ENCODE measurements at places on chromosomes 5 and 9.

- DNase-seq, result no peak
These were observed 58.1 kb downstream of the ANGPTL2 start for GRCh38 chr9:127064335-127064734.

GRCh38 chr9:108474356-108474755 is 381.4 kb downstream of the ACTL7B start:
- no peak for DNase-seq

DNA sequence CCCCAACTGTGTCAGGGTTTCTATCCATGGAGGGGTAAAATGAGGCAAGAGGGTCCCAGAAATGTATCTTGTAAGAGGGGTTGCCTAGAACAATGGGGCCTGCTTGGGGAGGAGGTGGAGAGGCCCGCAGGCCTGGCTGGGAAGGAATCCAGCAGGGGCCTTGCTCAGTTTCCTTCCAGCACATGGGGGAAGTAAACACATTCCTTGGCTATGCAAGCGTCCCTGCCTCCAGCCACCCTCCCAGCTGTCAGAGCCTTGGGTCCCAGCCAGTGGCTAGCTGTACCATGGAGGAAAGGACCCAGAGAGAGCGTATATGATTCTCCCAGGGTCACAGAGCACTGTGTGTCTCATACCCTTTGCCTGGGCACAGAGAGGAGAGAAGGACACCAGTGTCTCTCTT is 71.1 kb upstream of the IL17B start:
- DNase-seq, result no peak

DNA sequence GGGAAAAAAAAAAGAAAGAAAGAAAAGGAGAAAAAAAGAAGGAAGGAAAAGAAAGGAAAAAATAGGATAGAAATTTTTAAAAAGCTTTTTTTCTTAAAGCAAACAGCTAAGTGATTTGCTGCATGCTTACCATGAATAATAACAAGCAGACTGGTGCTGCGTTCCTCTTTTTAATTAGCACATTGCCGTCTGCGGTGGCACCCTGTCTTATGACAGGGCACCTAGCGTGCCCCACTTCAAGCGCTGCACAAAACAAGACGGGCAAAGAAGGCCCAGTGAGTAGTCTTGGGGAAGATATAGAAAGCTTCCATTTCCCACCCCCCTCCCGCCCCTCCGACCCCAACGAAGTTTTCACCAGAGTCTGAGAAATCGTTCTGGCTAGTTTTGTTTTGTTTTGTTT is 513.9 kb downstream of the ZNF608 start:
- DNase-seq, result no peak

DNA sequence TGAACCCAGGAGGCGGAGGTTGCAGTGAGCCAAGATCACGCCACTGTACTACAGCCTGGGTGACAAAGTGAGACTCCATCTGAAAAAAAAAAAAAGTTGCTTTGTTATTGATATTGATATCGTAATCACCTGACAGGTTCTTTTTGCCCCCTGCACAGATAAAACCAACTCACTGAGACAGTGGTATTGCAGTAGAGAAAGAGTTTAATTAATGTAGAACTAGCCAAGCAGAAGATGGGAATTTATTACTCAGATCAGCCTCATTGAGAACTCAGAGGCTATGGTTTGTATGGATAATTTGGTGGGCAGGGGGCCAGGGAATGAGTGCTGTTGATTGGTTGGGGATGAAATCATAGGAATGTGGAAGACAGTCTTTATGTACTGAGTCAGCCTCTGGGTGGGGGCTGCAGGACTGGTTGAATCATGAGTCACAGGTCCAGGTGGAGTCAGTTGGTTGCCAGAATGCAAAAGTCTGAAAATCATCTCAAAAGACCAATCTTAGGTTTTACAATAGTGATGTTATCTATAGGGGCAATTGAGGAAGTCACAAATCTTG is 35.8 kb upstream of the MEGF10 start:
- no peak for DNase-seq

- no peak for DNase-seq
These were observed 145.5 kb upstream of the MAP3K1 start for GRCh38 chr5:56669534-56670483.

DNA sequence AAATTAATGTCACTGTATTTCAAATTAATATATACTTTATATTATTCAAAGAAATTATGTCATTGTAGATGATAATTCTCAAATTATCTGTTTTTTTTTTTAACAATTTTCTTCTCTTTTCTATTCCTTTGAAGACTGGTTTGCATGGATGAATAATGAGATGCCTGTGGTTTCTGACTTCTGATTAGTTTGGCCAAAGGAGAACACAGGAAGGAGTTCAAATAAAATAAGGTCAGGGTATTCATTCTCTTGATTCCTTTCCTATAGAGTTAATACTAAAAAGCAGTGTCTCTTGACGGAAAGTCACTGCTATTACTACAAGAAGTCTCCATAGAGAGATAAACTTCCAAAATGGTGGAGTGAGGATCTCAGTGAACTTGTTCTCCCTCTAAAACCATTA is 279.6 kb upstream of the FTMT start:
- no peak for DNase-seq

DNA sequence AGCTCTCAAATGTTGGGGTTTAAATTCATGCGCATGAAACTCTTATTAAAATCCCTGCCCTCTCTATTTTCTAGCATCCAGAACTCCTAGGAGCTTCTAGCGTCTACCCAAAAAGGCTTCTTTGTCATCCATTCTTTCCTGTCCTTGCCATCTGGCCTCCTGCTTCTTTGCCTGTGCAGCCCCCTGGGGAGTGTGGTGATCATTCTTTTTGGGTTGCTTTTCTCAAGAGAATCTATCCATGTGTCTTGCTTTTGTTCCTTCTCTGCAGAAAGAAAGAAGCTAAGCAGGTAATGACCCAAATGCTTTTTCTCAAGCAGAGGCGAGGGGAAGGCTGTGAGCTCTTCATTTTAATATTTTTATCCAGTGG is 26.6 kb downstream of the SKP2 start:
- DNase-seq, result no peak

DNA sequence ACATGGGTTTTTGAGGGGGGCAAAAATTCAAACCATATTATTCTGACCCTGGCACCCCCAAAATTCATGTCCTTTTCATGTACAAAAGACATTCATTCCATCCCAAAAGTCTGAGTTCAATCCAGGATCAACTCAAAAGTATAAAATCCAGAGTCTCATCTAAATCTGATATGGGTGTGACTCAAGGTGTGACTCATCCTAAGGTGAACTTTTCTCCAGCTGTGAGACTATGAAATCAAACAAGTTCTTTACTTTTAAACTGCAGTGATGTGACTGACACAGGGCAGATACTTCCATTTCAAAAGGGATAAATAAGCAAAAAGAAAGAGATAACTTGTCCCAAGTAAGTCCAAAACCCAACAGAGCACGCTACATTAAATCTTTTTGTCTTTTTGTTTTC is 20.6 kb upstream of the CYLC2 start:
- DNase-seq, result no peak

DNA sequence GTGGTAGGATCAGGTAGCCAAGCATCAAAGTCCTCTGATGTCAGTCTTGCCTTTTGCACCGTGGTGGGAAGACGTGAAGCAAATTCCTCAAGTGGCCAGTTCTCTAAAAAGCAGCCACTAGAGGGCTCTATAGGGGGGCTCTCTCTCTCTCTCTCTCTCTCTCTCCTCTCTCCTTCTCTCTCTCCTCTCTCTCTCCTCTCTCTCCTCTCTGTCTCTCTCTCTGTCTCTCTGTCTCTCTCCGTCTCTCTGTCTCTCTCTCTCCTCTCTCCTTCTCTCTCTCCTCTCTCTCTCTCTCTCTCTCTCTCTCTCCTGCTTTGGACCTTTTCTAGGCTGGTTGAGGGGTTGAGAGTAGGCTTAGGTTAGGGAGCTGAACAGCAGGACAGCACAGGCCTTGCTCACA is 13.9 kb upstream of the OSMR start:
- no peak for DNase-seq

DNA sequence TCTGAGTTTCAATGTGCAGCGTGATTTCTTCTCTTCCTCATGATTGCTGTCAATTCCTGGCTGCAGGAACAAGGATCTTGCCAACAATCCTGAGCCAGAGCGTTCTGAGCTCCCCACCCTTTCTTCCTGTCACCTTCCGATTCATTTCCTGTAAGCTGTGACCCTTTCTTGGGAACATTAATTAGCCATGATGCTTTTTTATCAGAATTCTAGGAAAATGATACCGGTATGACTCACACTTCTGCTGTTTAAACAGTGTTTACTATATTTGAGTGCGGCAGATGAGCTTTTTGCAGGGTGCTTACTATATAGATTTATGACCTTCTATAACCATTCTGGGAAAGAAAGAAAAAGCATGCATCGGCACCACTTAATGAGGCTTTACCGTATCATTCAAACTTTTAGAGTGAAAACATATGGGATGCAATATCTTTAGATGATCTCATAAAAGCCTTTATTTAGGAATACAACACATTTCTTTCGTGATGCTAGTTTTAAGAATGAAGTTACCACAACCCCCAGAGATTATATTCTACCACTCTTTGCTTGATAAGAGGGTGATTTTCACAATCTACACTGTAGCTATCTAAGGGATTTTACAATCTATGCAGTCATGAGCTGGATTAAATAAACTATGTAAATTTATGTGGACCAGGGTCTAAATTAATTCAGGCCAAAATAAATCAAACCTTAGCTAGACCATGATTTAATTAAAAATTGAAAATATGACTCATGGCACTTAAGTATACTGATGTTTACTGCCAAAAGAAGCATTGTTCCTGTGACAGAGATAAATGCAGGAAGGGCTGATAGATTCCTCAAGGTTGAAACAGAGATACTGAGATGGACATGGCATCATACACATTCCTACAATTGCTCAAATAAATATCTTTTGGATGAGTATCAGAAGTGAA is 38.0 kb upstream of the OSMR start:
- no peak for DNase-seq

All from cortex of kidney (tissue), 1 donor.